ENCODE measurements at places on chromosomes 5 and 9.

DNA sequence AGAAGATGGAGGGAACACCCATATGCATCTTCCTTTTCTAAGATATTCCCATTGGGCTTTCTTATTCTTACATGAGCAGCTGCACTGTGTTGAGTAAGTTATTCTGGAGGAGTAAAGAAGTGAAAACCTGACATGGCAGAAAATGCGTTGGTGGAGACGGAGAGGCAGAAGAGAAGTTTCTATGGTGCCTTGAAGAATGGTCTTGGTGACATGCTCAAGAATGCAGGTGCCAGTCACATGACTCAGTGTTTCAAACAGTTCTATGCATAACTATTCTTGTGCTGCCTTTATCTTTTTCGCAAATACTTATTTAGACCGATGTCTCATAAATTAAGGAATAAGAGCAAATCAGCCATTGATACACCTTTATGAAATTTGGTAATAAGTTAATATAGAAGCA lies 377.8 kb upstream of the IRX2 start:
- no peak for DNase-seq

DNA sequence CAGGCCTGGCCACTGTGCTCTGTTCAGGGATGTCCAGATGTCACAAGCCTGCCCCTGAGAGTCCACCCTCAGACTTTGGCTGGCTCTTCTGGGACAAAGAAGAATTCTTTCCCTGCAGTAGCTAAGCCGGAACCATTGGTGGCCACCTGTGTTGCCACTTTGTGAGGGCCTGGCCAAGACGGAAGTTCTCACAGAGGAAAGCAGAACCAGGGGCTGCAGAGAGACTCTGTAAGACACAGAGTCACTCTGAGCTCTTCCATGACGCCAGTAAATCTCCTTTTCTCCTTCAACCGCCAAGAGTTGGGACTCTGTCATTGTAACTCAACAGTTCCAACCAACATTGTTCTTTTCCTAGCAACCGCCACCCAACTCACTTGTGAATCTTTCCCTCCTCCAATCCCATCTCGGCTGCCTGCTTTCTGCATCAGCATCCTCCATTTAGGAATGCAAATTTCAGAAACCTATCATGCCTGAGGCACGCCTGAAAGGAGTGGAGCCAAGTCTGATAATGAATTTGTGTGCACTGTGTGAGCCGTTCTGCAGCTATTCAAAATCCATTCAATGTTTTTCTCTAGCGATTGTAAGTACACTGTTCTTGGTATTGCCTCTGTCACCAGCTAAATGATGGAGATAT lies 37.8 kb upstream of the ATP6V1G1 start:
- DNase-seq = no peak

DNA sequence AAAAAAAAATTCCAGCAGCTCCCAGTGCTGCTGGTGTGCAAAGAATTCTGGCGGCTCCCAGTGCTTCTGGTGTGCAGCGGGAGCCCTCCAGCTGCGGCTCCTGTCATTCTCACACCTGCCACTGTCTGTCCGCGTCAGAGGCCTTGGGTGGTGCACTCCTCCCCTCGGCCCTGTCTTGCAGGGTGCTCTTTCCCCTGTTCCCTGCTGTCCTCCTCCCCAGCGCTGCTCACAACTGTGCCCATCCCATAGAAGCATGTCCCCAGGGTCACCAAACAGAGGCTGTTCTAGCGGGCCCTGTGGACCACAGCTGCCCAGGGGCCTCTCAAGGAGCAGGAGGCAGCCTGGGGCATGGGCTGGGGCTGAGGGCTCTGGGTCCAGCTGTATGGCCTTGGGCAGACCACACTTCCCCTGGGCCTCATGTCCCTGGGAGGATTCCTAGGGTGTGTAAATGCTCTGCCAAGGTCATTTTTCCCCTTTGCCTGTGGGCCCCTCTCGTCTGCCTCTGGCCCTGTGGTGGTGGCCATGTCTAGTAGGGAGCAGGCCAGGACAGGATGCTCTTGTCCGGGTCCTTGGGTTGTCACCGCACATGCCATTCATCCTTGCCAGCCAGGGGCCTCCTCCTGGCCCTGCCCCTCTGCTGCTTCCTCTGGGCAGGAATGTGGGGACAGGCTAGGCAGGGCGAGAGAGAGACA lies 68.2 kb downstream of the PHF2 start:
- no peak for DNase-seq

- no peak for DNase-seq
These were observed 49.2 kb upstream of the FBXL17 start for GRCh38 chr5:108430931-108431608.

DNA sequence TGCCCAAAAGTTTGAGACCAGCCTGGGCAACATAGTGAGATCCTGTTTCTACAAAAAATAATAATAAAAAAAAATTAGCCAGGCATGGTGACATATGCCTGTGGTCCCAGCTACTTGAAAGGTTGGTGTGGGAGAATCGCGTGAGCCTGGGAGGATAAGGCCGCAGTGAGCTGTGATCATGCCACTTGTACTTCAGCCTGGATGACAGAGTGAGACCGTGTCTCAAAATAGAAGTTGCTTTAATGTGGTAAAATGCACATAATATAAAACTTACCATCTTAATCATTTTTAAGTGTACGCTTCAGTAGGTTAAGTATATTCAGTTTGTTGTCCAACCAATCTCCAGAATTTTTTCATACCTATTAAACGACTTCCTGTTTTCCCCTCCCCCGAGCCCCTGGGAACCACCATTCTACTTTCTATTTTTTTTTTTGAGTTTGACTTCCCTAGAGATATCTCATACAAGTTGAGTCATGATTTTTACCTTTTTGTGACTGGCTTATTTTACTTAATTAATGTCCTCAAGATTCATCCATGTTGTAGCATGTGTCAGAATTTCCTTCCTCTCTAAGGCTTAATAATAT lies 120.1 kb upstream of the POC5 start:
- DNase-seq = no peak

DNA sequence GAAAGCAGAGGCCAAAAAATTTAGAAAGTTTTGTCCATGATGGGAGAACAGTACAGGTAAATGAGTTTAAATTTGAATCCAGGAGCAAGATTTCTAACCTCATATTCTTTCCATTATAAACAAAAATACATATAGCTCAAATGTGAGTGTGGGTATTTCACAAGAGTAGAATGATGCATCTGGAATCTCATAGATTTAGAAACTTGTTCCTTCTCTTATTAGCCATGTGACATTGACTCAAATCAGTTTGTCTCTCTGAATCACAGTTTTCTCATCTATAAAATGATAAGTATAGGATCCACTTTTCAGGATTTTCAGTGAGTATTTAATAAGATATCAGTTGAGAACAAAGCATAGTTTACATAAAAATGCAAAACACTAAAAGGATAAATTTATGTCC lies 436.3 kb upstream of the PAPPA start:
- no peak for DNase-seq

DNA sequence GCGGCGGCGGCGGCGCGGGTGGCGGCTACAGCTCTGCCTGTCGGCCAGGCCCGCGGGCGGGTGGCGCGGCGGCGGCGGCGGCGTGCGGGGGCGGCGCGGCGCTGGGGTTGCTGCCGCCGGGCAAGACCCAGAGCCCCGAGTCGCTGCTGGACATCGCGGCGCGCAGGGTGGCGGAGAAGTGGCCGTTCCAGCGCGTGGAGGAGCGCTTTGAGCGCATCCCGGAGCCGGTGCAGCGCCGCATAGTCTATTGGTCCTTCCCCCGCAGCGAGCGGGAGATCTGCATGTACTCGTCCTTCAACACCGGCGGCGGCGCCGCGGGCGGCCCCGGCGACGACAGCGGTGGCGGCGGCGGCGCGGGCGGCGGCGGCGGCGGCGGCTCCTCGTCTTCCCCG lies 296 bp downstream of the ZSWIM6 start:
- DNase-seq = peak; percentile 44

GRCh38 chr9:127550282-127550681 lies 61.8 kb upstream of the STXBP1 start:
- no peak for DNase-seq

- no peak for DNase-seq
These were observed 422.3 kb downstream of the SPATA31D1 start for GRCh38 chr9:82410866-82411265.

DNA sequence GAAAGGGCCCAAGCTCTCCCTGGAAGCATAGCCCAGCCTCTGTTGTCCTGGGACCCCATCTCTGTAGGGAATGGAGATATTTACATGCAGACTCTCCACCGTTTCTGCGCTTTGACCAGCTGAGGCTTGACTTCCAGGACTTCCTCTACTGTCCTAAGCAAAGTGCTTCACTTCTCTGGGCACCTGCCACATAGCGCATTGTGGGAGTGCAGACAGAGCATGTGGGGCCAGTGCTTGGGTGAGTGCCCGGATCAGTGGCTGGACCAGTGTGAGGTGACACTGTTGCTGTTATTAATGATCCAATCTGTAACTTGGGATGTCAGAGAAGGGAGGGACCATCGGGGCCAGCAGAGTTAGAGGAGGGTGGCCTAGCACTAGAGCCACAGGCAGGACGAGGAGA lies 10.5 kb downstream of the CXCL14 start:
- no peak for DNase-seq

DNA sequence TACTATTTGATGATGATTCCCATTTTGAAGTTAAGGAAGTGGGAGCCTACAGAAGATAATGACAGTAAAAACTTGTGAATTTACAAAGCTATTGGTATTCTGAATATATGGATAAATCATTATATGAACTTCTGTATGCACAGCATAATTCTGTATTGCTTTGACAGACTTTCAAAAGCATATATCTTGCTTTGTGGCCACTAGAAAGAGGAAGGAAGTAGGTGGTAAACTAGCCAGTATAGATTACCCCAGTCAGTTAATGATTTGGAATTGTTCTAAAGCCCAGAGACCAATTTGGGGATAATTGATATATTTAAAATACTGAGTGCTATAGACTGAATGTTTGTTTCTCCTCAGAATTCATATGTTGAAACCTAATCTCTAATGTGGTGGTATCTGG lies 53.0 kb downstream of the NR2F1 start:
- DNase-seq = no peak

DNA sequence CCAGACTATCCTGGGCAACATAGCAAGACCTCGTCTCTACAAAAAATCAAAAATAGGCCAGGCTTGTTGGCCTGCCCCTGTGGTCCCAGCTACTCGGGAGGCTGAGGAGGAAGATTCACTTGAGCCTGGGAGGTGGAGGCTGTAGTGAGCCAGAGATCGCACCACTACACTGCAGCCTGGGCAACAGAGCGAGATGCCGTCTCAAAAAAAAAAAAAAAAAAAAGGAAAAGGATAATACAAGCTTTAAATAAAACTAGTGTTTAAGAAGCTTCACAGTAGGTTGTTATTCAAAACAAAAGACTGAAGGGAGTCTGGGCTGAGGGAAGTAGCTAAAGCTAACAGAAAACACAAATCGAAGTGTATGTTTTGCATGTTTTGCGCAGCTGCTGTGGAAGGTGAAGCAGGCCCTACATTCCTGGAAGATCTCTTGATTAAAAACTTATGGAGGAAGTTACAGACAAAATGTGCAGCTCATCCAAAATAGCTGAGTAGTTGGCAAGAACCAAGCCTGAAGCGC lies 581 bp upstream of the C9orf40 start:
- peak; percentile 27 for DNase-seq

DNA sequence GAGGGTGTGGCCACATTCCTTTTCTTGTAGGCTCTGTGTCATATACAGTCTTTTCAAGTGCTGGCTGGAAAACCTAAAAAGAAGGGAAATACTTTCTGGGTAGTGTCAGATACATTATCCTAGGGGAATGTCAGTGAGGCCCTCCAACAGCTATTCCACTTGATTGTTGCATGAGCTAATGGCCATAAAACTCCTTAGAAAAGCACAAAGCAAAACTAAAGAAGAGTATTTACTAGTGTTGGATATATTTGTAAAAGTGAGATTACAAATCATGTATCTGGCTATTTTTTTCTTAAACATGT lies 829 bp downstream of the ANXA1 start:
- DNase-seq = peak; percentile 64

GRCh38 chr5:124043456-124043855 lies 531.5 kb downstream of the CSNK1G3 start:
- DNase-seq = no peak

DNA sequence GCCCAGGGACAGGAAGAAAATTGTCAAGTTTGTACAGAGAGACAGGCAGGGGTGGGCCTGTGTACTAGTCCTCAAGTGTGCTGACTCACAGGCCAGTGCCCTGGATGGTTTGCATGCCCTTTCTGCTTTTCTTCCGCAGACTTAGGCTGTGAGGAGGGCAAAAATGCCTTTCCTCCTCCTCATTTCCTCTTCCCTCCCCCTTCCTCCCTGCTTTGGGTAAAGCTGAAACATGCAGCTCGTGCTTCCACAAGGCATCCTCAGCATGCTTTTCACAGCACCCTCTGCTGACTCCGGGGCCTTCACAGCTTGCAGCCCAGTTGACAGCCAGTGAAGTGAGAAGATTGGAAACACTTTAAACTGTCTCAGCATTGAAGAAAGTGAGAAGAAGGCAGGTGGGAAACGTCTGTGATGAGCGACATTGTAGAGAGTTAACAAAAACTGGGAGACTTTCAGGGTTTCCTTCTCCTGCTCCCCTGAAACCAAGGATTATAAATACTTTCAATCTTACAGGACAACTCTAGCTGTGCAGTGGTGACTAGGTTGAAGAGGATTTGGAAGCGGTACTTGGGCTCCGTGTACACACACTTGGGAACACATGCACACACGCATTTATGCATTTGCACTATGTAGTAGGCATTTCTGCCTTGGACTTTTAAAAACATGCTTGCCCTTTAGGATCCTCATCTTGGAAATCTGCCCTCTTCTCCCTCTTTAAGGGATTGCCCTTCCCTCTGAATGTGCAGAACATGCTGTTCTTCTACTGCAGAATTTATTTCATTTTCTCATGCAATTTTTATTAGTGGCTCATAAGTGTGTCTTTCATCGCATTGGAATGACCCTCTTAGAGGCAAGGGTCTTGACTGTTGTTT lies 138.8 kb downstream of the GRIA1 start:
- DNase-seq = peak; percentile 92

DNA sequence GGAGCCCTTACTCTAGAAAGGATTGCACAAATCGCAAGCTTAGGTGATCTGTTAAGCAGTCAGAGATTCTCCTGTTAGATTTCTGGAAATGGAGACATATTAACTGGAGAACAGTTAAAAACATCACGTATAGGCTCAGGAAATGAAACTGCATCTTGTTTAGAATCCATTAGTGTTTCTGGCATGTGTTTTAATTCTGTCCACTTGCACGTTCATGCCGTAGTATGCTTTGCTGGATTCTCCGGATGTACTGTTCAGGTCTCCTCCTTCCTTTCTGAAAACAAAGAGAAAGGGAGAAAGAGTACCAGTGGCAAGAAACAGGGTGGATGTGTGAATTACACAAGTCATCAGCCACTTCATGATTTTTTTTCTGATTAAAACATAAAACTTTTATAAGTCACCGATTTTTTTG lies 2.5 kb upstream of the RGMB start:
- no peak for DNase-seq

- DNase-seq = no peak
These were observed 136.1 kb downstream of the MARCHF11 start for GRCh38 chr5:16043349-16043965.

- DNase-seq = no peak
These were observed 26.9 kb upstream of the EXOC3 start for GRCh38 chr5:415928-416635.

DNA sequence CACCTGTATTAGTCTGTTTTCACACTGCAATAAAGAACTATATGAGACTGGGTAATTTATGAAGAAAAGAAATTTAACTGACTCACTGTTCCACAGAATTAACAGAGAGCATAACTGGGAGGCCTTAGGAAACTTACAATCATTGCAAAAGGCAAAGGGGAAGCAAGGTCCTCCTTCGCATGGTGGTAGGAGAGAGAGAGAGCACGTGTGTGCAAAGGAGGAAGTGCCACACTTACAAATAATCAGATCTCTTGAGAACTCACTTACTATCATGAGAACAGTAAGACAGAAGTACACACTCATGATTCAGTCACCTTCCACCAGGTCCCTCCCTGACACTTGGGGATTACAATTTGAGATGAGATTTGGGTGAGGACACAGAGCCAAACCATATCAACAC lies 258.7 kb downstream of the TRIM32 start:
- no peak for DNase-seq

- DNase-seq = no peak
These were observed 116.7 kb downstream of the PDE8B start for GRCh38 chr5:77326986-77327734.
